Brain pericyte (primary cell): ENCODE measurements at places on chromosomes 7 and 10.

DNA sequence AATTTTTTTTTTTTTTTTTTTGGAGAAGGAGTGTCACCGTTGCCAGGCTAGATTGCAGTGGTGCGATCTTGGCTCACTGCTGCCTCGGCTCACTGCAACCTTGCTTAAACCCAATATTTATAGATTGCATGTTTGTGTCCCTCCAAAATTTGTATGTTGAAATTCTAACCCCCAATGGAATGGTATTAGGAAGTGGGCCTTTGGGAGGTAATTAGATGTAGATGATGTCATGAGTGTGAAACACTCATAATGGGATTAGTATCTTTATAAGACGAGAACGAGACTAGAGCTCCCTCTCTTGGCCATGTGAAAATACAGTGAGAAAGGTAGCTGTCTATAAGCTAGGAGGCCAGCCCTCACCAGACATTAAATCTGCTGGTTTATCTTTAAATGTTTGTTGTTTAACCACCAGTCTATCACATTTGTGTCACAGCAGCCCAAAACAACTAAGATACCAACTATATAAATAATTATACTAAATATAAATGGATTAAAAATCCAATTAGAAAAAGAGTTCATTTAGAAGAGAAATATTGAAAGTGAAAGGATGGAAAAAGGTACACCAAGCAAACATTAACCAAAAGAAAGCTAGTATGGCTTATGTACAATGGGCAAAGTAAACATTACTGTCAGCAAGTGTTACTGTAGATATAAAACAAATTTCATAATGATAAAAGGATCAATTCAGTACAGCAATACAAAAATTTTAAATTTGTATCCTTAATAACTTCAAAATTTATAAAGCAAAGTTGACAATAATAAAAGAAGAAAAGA, 9.3 kb downstream of the TCAF1 start:
- DNase-seq, result no peak

DNA sequence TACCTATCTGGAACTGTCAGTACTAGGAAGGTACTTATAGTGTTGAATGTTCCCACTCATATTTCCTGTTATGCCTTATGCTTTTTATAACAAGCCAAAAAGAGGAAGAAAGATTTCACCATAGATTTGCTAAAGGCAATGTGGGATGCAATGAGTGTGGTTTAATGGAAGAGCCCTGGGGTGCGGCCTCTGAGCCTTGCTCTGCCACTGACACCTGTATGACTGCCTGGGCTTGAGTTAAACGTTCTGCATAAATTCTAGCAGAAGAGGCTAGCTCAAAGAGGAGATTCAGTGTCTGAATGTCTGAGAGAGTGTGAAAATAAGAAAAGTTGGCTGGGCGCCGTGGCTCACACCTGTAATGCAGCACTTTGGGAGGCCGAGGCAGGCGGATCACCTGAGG, 143.8 kb downstream of the TPST1 start:
- no peak for DNase-seq

GRCh38 chr10:50619166-50619565, 4.6 kb downstream of the SGMS1 start:
- no peak for DNase-seq

- no peak for DNase-seq
These were observed 227.9 kb downstream of the WDR37 start for GRCh38 chr10:1284076-1284475.

- DNase-seq, result no peak
These were observed 166.7 kb downstream of the TCERG1L start for GRCh38 chr10:131144711-131145375.

DNA sequence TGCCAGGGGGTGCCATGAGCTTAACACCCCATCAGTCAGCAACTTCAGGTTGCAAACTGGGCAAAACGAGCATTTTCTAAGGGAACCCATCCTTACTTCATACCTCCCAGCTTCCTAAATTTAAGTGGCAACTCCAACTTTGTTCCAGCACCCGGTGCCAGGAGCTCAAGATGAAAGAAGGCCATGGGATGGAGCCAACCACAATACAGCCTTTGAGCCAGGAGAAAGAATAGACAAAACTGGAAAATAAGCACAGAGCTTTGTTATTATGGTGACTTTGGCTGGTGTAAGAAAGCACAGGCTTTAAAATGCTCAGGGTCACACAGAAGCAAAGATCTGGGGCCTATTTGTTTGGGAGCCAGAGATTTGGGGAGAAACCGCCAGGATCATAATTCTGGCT, 388.7 kb upstream of the MGMT start:
- no peak for DNase-seq

DNA sequence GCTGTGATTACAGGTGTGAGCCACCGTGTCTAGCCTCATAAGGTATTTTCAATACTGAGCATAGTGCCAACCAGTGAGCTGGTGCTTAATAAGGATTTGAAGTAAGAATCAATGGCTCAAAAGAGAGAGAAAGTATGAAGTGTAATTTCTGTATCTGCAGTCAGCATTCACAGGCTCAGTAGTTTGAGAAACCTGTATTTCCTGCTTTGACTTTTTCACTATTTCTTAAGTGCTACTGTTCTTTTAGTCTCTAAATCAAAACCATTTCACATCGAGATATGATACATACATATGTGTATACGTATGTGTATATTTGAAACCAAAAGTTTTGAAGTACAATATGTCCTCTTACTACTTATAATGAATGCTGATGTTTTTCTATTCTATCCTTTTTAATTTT, 189.9 kb downstream of the PPP1R9A start:
- DNase-seq, result no peak

- no peak for DNase-seq
These were observed 954 bp downstream of the FSCN3 start for GRCh38 chr7:127594490-127594889.

- DNase-seq, result no peak
These were observed 1064.6 kb upstream of the LRRTM3 start for GRCh38 chr10:65861249-65861648.

GRCh38 chr7:8232999-8233847, 28.7 kb downstream of the ICA1 start:
- no peak for DNase-seq

GRCh38 chr7:42082144-42082543, 154.9 kb downstream of the GLI3 start:
- peak; percentile 72 for DNase-seq

- no peak for DNase-seq
These were observed 162.8 kb upstream of the CSTF2T start for GRCh38 chr10:51862149-51862548.

DNA sequence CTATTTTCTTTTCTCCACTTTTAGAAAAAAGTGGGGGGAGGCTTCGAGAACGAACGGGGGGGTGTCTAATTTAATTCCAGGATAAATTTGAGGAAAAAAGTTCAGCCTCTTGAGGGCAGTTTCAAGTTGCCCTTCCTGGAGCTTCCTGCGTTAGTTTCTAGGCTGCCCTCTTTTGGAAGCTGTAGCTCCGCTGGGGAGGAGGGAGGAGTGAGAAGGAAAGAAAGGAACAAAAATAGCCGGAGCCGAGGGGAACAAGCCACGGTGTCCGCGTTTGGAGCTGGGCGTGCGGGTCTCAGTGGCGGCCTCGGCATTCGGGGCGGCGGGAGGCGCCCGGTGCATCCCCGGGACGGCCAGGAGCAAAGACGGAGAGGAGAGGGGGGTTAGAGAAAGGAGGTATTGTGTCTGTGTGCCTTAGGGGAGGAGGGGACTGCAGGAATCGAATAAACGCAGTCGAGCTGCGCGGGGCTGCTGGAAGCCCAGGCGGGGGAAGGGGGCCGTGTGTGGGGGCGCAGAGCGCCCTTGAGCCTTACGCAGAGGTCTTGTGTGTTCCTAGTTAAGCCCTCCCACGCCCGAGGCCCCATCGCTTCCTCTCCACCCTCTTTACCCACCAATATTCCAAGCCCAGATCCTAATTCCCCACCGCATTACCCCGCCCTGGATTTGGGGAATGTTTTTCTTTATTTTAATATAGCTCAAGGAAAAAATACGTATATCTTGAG, 2.0 kb upstream of the TNRC18 start:
- DNase-seq, result no peak

DNA sequence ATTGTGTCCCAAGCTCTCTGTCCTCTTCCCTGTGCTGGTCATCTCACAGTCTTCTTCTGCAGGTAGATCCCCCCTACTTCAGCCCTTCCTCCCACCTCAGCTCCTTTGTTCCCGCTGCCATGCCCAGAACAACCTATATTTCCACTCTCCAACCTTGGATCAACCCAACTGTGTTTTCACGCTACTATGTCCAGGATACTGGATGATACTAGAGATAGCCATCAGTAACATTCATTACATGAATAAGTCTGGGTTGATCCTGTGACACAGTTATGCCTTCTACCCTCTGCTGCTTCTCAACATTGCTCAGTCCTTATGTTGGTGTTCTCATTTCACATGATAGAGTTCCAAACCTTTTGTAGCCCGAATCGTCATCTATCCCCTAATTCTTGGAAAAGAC, 286.4 kb downstream of the ZEB1 start:
- DNase-seq, result no peak

- DNase-seq, result no peak
These were observed 173.6 kb downstream of the PTPRN2 start for GRCh38 chr7:158414002-158414401.

GRCh38 chr10:128541926-128542475, 415.8 kb upstream of the MKI67 start:
- no peak for DNase-seq

- DNase-seq, result no peak
These were observed 7.8 kb downstream of the SHH start for GRCh38 chr7:155804431-155804831.

GRCh38 chr7:151926336-151926712, 29.9 kb upstream of the GALNTL5 start:
- no peak for DNase-seq

DNA sequence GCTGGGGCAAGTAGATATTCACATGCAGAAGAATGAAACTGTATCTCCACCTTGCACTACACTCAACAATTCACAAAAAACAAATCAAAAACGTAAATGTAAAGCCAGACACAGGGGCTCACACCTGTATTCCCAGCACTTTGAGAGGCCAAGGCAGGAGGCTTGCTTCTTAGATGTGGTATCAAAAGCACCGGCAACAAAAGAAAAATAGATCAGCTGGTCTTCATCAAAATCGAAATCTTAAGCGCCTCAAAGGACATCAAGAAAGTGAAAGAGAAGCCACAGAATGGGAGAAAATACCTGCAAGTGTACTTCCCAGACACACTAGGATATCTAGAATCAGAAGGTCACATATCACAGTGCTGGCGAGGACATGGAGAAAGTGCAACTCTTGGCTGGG, 31.3 kb downstream of the GPER1 start:
- no peak for DNase-seq
